ENCODE measurements at places on chromosomes 1 and 21. TPM values are rescaled to one million over a fixed set of nuclear protein-coding genes. Genes with fewer than 3 reads are reported as not detected.
A peak's percentile ranks its signal among the peaks of the same experiment; 100 is the strongest.

GRCh38 chr1:60329651-60330050 is 256.1 kb upstream of the C1orf87 start:
- DNase-seq = no peak

DNA sequence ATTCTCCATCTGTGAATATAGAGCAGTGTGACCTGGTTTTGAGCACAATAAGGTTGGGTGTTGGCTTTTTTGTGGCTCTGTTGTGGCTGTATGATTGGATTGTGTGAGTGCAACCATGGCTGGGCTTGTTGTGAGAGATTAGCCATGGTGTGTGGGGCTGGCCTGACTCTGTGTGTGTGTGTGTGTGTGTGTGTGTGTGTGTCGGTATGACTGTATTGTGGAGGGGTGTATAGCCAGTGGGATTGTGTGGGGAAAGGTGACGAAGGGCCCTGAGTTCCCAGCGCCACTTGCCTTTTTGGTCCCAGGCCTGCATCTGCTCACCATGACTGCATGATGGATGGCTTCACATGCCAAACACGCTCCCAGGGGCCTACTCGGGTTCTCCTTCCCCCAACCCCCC is 5.9 kb upstream of the SLC6A9 start:
- DNase-seq = no peak

DNA sequence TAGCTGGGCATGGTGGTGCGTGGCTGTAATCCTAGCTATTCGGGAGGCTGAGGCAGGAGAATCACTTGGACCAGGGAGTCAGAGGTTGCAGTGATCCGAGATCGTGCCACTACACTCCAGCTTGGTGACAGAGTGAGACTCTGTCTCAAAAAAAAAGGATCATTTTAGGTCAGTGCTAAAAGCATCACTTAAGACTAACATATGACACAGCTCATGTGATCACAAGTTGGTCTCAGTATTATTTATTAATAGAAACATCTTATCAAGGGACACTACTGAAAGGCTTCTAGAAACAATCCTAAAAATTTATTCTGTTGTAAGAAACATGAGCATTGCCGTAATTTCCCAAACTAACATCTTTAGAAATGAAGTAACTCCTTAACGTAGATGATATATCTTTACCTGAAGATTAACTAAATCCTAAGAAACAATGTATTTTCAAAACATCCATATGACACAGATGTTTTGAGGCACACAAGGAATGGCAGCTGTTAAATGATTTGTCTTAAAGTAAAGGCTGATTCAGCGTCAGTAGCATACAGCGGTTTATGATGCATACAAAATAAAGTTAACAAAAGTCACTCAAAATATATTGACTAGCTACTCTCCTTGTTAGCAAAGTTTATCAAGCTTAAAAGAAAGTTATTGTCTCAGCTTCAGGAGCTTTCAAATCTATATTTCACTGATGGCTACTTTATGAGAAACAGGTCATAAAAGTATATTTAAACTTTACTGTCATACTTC is 2.6 kb downstream of the NIBAN1 start:
- no peak for DNase-seq

DNA sequence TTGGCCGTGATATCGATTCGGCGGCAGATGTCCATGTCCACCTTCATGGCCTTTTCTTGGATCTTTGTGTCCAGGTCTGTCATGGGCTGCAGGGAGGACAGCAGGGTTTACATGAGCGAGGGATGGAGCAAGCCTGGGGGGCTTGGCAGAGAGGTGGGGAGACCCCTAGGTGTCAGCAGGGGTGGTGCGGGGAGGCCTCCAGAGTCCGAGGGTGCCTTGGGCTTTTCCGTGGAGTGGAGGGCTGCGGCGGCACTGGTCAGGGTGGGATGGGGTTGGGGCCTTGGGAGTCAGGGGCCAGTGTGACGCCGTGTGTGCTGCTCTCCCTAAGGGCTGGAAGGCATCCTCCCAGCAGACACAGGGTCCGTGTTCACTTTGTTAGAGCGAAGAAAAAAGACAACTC is 16.1 kb upstream of the ALDH4A1 start:
- no peak for DNase-seq

DNA sequence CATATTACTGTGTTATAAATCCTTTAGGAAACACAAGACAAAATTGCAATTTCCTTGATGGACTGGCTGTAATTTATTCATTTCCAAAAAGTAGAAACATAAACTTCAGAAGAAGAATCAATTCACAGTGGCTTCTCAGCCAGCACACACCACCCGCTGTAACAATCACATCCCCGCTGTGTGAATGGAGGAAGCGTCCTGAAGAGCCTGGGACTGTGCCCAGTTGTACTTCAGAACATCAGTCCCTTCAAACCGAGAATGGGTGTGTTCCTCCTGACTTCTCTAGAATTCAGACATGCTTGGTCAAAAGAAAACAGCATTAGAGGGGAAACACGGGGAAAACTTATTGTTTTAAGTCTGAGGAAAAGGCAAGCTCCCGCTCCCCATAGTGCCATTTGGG is 28.8 kb upstream of the CD84 start:
- no peak for DNase-seq

- no peak for DNase-seq
Observed at GRCh38 chr1:15215116-15215515, 31.9 kb upstream of the FHAD1 start.

The RCSD1 gene
- 2.8 TPM for total RNA-seq

The PRAMEF4 gene
- not detected for total RNA-seq

The TMEM61 gene
- 5.4 TPM for total RNA-seq

GRCh38 chr1:204361341-204361771 is 1.6 kb upstream of the PLEKHA6 start:
- no peak for DNase-seq

The TUFT1 gene
- 15.2 TPM for total RNA-seq

- DNase-seq = peak; percentile 15
Observed at GRCh38 chr1:84442256-84442655, 36.8 kb upstream of the RPF1 start.

- DNase-seq = peak; percentile 48
Observed at GRCh38 chr1:32332290-32333079, 3.5 kb downstream of the MARCKSL1 start.

The NPPB gene
- total RNA-seq = not detected

GRCh38 chr1:147336291-147336690 is 93.8 kb downstream of the CHD1L start:
- no peak for DNase-seq

DNA sequence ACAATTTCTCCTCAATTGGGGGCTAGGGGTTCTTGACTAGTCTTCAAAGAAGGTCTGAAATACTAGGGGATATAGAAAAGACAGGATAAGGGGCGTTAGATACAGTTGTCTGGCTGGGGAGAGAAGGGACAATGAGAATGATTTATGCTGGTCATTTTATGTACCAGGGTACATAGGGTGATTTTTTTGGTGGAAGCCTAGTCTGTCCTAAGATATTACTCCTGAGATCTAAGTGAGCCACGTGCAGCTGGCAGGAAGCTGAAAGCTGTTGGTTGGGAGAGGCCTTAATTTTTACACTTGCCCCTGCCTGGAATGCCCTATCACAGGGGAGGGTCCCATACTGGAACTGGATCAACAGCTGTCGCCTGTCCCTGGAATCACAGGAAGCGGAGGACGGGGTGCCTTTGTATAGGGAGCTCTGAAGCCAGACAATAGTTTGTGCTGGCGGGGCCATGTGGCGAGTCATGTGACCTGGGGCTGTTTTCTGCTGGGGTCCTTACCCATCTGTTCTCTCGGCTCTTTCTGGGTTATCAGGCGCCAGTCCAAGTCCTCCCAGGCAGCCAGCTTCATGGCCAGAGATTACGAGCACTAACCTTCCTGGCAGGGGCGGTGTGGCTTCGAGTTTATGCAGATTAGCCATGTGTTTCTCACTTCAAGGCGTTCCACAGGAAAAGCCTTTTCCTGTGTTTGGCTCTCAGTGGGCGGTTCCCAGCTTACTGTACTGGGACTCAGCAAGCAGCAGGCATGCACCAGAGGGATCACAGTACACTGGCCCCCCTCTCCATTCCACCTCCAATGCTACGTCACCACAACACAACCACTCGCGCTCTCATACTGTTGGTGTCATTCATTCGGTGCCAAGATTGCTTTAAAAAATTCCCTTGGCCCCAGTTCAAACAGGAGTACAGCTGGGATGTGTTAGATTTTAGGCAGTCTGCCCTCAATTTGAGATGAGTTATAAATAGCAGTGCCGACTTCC is 27.5 kb downstream of the ARID1A start:
- peak; percentile 63 for DNase-seq

The IFI44 gene
- 5.3 TPM for total RNA-seq

DNA sequence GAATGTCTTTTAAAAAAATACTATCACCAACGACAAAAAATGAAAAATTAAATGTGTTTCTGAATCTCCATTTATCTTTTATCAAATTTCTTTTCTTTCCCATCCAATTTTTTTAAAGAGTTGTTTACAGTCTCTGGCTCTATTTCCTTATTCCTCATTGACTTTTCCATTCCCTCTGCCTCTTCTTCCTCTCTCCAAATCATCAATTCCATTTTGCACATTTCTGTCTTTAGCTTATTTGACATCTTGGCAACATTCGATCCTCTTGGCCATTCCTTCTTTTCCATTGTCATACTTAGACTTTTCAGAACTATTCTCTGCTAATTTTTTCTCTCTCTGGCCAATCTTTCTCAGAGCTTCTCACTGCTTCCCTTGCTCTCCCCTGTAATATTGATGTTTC is 497.6 kb downstream of the PLPP3 start:
- DNase-seq = no peak

The TRAF3IP3 gene
- 0.73 TPM for total RNA-seq

DNA sequence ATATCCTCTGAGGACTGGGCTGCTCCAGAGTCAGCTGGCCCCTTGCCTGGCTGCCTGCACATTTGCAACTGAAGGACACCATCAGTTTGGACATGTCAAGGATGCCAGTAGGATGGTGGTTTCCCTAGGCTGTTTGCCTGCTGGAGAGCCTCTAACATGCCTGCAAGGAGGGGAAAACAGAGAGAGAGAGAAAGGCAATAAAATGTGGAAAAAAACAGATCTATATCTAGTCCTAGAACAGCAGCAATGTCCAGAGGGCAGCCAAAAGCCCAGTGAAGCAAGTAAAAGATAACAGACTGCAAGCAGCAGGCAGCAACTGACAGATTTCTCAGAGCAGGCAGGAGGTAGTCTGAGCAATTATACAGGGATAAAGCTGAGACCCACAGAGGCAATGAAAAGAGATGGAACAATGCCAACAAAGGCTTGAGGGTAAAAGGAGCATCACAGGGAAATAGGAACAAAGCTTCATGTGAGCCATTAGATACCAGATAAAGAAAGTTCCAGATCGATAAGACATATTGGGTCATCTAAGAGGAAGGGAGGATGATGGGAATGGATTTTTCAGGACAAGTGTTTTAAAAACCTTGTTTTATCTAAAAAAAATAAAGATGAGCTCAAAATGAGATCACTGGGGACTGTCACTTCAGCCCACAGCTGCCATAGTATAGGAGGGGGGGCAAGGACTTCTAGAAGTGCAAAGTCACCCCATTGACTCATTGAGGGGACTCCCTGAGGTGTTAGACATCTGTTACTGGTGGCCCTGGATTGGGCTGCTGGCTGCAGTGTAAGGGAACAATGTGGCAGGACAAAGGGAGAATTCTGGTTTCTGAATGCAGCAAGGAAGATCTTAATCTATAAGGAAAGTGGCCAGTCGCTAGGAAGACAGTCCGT is 38.6 kb upstream of the GADD45A start:
- DNase-seq = peak; percentile 36

The OR2T11 gene
- total RNA-seq = not detected

DNA sequence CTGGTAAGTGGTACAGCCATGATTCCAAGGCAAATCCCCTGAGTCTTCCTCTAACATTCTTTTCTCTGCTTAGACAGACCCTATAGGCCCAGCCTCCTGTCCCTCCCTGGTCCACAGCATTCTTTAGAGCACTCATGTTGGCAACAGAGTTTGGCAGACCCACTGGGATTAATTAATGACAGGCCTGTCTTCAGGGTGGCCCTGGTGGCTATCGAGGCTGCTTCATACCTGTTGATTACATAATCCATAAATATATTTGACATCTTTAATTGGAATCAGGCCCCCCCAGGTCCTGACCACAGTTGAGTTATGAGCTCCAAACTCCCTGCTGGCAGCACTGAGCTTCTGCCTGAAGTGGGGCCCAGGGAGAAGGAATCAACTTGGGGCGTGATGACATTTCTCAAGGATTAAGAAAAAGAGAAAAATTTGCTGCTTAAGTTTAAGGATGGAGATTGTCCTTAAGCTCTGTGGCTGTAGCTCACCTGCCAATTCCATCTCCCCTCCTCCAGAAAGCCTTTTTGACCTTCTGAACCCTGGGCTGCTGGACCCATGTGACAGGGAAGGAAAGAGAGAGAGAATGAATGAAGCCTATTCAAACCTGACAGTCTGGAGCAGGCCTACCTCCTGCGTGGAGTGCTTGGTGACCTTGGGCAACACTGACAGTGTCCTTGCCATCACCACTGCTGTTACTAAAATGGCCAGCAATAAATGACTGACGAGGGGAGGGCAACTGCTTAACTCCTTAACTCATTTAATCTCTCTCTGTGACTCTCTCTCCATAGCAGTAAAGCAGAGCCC is 156.6 kb downstream of the TRABD2B start:
- DNase-seq = no peak

DNA sequence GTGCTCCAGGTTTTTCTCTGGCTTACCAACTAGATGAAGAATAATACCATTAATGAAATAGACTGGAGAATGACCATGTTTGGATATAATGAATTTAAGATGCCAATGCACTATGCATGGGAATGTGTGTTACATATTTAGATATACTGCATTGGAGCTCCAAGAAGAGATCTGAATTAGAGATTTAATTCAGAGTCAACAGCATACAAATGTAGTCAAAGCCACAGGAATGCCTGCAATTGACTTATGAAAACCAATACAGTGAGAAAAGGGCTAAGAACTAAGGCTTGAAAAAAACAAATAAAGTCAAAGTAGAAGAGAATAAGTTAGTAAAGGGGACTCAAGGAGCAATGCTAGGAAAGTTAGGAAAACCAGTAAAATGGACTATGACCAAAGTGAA is 59.1 kb downstream of the USP24 start:
- DNase-seq = no peak

GRCh38 chr1:5165762-5166161 is 511.4 kb downstream of the AJAP1 start:
- no peak for DNase-seq

Data from prostate gland (tissue), 2 donors.